Keratinocyte (primary cell): ENCODE measurements at places on chromosomes 6 and 20.

GRCh38 chr6:24743944-24744335 lies 25.0 kb upstream of the C6orf62 start:
- no peak for DNase-seq

- no peak for DNase-seq
These were observed 43.4 kb downstream of the SRC start for GRCh38 chr20:37389241-37389747.

- DNase-seq, result no peak
These were observed 56.0 kb downstream of the SASH1 start for GRCh38 chr6:148398678-148399077.

GRCh38 chr20:47847884-47848485 lies 62.7 kb upstream of the SULF2 start:
- no peak for DNase-seq

GRCh38 chr6:32895006-32895345 lies 41.0 kb downstream of the PSMB9 start:
- DNase-seq, result no peak

- no peak for DNase-seq
These were observed 75.6 kb upstream of the RNF24 start for GRCh38 chr20:4090756-4091489.

DNA sequence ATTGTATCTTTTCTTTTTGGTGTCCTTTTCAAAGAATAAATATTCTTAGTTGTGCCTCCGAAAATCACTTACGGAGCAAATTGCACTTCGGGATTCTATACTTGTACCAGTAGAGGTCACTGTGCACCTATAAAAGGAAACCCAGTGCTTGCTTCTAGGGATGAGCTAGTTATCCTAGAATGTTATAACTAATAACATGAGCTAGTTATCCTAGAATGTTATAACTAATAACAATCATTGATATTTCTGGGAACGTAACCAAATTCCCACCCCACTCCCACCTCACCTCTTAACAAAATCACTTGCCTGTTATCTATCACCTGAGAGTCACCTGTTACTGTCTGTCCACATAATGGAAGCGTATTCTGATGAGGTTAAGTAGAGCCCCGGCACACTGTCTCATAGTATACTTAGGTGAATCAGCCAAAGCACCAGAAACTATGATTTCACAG lies 126.9 kb upstream of the TIAM2 start:
- no peak for DNase-seq
